Epithelial cell of prostate (primary cell): ENCODE measurements at places on chromosomes 11 and 22.

DNA sequence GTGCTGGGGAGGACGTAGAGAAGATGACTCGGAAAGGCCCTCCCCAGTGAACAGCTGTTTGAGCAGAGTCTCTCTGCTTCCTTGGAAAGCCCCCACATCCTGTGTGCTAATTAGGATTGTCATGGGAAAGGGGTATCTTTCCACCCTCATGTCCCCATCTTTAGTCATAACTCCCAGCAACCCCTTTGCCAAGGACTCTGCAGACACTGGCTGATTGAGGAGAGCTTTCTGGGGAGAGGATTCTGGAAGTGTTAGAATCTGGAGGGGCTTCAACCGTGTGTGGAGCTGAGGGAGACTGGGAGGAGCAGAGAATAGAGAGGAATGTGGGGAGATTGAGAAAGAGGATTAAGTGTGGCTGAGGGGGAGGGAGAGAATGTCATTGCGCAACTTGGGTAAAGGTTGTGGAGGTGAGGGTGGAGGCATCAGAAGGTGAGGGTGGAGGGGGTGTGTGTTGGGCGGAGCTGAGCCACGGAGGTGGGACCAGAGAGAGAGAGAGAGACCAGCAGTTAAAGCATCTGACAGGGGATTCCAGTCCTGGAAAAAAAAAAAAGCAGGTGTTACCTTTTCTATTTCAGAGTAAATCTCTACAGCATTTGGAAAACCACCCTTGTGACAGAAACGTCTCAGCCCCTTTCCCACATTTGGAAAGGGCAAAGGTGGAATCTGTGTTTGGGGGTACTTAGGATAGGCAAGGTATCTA, 2.2 kb downstream of the DTX4 start:
- peak; percentile 69 for DNase-seq

DNA sequence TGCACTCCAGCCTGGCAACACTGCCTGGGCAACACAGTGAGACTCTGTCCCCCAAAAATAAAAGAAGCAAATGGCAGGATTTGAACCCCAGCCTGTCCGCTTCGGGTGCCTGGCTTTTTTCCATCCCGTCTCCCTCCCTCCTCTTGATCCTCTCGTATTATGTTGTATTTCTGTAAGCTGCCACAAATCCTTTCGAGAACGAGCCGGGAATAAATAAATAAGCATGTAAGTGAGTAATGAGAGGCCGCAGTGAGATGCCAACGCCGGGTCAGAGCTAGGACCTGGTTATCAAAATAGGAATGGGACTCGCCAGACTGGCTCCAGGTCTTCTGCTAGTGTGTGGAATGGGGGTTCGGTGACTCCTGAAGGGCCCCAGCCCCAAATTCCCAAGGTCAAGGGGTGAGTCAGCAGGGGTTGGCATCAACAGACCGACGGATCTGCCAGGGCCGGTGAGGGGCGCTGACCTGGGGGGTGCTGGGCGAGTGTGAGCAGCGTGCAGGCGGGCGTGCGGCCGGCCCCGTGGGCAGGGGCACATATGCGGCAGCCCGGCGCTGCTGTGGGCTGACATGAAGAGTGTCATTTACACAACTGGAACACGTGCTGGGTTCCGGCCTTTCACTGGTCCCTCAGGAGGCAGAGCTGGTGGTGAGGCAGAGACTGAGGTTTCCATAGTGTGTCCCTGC, 47.8 kb downstream of the FLRT1 start:
- no peak for DNase-seq

DNA sequence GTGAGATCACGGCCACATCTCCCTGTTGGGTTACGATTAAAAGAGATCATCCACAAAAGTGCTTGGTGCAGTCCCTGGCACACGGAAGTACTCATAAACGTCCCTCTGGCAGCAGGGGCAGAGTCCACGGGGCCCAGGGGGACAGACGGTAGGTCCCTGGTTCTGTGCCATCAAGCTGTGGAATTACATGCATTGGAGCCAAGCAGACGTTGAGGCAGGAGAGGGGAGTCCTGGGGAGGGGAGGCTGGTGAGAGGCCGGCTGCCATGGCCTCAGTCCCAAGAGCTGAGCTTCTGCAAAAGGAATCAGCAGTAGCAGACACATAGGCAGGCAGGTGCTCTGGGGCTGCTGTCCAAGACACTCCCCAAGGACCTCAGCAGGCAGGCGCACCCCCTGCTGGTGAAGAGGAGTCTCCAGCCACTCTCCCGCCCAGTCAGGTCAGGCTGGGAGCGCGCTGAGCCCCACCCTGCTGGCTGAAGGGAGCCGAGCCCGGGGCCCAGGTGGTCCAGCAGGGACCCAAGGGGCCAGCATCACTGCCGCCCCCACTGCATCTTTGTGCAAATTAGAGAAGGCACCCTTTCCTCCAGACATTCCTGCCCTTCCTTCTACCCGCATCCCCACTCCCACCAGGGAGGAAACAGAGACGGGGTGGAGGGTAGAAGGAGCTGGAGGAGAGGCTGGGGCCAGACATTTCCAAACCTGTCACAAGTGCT, 7.6 kb upstream of the KCTD17 start:
- peak; percentile 34 for DNase-seq

- no peak for DNase-seq
These were observed 328.8 kb upstream of the PITPNB start for GRCh38 chr22:28247667-28248363.

- no peak for DNase-seq
These were observed 32.3 kb downstream of the ACO2 start for GRCh38 chr22:41501209-41501608.

GRCh38 chr11:35662061-35662648, 420 bp upstream of the TRIM44 start:
- no peak for DNase-seq

GRCh38 chr11:44310206-44310462, 195 bp upstream of the ALX4 start:
- DNase-seq = no peak
